Colonic mucosa (tissue), 4 donors: ENCODE measurements at places on chromosomes 3 and 15. TPM values are rescaled to one million over a fixed set of nuclear protein-coding genes. Genes with fewer than 3 reads are reported as not detected.

The GPR149 gene
- total RNA-seq, result not detected

DNA sequence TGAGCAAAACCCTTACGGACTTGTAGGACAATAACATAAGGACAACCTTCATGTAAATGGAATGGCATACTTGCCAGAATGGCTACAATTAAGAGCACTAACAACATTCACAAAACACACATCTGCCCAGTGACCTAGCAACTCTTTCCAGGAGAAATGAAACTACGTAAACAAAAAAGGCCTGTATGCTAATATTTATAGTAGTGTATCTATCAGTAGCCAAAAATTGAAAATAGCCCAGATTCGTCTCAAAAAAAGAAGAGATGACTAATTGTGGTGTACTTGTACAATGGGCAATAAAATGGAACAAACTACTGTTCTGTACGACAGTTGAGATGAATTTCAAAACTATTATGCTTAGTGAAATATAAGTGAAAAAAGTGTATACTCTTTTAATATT lies 38.4 kb downstream of the CMC1 start:
- H3K4me3 ChIP-seq, result no peak overlapping the region
- H3K4me1 ChIP-seq, result no peaks in the 10 kb centered on the region
- no peaks in the 10 kb centered on the region for H3K27me3 ChIP-seq
- DNase-seq, result no peak

The GOLGA8J gene
- total RNA-seq, result 0.35 TPM

DNA sequence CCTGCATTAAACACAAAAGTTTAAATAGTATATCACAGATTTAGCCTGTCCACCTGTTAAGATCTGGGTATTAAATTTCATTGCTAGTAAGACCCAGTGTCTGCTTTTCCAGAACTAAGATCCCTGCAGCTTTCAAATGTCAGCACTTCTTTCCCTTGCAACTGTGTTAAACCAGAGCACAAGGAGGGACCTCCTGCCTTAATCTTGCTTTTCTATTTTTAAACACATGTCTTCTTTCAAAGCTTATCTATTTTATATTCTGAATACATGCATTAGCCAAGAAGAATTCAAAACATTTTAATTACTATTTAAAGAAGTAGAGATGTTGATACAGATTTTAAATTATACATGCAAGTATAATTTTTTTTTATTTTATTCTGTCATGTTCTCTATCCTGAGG lies 315.1 kb downstream of the ARPP21 start:
- no peak overlapping the region for H3K4me3 ChIP-seq
- no peaks in the 10 kb centered on the region for H3K36me3 ChIP-seq
- H3K27me3 ChIP-seq, result no peaks in the 10 kb centered on the region
- H3K27ac ChIP-seq, result no peak overlapping the region

The MUC13 gene
- 360 TPM for total RNA-seq
